ENCODE measurements at places on chromosomes 4 and X. TPM values are rescaled to one million over a fixed set of nuclear protein-coding genes. Genes with fewer than 3 reads are reported as not detected.

DNA sequence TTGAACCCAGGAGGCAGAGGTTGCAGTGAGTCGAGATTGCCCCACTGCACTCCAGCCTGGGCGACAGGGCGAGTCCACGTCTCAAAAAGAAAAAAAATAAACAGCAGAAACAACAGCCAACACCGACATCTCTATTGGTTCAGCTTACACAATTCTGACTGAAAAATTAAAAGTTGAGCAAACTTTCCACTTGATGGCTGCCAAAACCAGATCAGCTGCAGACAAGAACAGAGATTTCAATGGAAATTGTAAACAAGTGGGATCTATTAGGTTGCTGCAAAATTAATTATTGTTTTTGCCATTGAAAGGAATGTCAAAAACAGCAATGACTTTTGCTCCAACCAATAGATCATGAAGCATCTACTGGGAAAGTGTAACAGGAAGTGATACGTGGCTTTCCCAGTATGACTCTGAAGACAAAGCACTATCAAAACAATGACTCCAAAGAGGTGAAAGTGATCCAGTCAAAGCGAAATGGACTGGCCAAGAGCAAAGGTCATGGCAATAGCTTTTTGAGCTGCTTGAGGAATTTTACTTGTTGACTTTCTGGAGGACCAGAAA, 26.3 kb downstream of the UPF3B start:
- DNase-seq = no peak

Gene CXorf58
- not detected for total RNA-seq

DNA sequence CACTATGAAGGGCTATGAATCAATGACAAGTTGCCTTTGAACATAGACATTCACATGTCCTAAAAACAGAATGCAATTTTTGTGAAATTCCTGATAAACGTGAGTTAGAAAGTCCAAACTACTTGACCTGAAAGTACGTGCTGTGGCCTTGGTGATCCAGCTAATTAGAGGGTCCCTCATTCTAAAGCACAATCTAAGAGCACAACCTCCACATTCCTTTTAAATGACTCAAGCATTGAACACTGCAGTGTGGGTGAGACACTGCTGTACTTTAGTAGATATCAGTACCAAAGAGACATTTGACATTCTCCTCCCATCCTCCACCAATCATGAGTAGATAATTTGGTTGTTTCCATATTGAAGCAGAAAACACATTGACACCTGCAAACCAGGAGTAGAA, 73.5 kb downstream of the FAM47B start:
- peak; percentile 25 for DNase-seq

- no peak for DNase-seq
These were observed 88.8 kb downstream of the FMR1NB start for GRCh38 chrX:148069759-148070503.

Gene BGN
- total RNA-seq = 6.6 TPM

GRCh38 chrX:154809939-154810665, 4.8 kb upstream of the MPP1 start:
- no peak for DNase-seq

GRCh38 chrX:56233100-56233499, 944 bp downstream of the KLF8 start:
- peak; percentile 6 for DNase-seq

GRCh38 chr4:125010796-125011503, 298.4 kb upstream of the ANKRD50 start:
- no peak for DNase-seq

GRCh38 chrX:48461830-48462229, 8.2 kb downstream of the SLC38A5 start:
- DNase-seq = peak; percentile 26

Gene SPANXA2
- 75.6 TPM for total RNA-seq

DNA sequence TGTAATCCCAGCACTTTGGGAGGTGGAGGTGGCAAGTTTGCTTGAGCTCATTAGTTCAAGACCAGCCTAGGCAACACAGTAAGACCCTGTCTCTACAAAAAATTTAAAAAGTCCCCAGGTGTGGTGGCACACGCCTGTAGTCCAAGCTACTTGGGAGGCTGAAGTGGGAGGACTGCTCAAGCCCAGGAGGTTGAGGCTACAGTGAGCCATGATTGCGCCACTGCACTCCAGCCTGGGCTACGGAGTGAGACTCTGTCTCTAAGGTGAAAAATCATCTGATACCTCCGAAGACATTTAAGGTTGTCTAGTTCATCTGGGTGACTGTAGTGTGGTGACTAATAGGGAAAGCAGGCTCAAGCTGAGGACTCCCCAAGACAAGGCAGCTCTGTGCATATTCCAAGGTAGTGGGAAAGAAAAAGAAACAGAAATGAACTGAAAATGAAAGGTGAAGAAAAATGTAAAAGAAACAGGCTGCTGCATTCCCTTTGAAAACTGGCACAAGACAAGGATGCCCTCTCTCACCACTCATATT, 23.3 kb downstream of the FRYL start:
- DNase-seq = peak; percentile 23

DNA sequence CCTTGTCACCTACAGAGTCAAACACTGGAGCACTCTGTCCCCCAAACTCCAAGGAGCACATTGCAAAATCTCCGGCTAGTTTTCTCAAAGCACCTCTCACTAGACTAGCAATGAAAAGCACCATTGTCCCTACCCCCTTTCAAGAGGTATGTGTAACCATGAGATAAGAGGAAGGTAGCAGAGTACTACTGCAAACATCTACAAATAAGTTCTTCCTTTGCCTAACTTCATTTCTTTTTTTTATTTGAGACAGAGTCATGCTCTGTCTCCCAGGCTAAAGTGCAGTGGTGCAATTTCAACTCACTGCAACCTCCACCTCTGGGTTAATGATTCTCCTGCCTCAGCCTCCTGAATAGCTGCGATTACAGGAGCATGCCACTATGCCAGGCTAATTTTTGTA, 17.7 kb downstream of the PPP4R3C start:
- DNase-seq = no peak

Gene MBNL3
- total RNA-seq = 4.2 TPM

GRCh38 chr4:133493241-133493640, 344.1 kb downstream of the PCDH10 start:
- DNase-seq = no peak

- DNase-seq = peak; percentile 6
These were observed 3.5 kb downstream of the GNRHR start for GRCh38 chr4:67750691-67751090.

GRCh38 chr4:7944599-7945220, 5.0 kb upstream of the AFAP1 start:
- no peak for DNase-seq

DNA sequence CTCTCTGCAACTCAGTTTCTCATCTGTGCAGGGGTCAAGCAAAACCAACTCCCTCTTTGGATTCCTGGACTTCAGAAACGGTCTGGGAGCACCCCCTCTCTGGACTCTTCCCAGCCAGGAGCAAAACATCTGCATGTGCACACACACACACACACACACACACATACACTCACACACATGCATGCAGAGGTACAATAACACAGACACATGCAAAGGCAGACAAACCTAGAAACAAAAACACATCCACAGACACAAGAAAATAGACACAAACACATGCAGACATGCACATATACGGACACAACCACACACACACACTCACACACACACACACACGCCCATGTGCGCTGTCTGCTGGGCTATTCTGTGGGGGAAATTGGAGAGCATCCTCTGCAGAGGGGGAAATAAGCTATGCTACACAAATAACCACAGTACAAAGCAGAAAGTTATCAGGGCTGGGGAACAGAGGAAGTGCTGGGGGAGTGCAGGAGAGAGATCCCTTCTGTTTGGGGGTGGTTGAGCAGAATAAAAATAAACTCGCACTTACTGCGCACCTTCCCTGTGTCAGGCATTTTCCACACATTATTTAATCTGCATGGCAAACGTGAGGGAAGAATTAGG, 19.9 kb downstream of the IQSEC2 start:
- no peak for DNase-seq
